GM12865 (cell line): ENCODE measurements at places on chromosomes 6 and 20.

DNA sequence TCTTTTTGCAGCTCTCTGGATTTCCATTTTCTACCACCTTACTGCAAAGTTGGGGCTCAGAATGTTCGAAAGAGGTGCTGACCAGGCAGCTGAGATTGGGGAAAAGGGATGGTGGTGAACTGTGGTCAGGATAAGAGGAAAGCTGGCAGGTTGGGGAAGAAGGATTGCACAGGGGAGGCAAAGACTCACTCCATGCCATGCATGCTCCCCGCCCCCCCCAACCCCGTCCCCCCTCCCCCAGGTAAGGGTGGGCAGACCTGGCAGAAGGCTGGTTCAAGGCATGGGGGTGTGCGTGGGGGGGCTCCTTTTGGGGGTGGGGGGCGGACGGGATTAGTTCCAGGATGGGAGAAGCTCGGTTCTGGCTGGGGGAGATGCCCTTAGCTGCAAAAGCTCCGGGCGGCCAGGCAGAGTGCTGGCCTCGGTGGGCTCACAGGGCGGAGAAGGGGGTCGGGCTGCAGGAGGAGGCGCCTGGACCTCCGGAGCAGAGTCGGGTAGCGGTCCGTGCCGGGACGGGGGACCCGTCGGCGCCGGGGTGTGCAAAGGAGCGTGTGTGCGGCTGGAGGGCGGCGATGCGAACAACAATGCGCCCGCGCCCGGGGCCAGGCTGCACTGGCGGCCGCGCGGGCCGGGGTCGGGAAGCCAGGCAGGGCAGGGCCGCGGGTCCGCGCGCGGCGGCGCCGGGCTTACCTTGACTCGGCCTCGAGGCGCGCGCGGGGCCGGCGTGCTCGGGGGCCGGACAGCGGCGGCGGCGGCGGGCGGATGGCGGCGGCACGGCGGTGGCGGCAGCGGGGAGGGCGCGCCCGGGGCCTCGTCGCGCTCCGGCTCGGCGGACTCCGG is 880 bp downstream of the ADNP start:
- DNase-seq = peak; percentile 39

DNA sequence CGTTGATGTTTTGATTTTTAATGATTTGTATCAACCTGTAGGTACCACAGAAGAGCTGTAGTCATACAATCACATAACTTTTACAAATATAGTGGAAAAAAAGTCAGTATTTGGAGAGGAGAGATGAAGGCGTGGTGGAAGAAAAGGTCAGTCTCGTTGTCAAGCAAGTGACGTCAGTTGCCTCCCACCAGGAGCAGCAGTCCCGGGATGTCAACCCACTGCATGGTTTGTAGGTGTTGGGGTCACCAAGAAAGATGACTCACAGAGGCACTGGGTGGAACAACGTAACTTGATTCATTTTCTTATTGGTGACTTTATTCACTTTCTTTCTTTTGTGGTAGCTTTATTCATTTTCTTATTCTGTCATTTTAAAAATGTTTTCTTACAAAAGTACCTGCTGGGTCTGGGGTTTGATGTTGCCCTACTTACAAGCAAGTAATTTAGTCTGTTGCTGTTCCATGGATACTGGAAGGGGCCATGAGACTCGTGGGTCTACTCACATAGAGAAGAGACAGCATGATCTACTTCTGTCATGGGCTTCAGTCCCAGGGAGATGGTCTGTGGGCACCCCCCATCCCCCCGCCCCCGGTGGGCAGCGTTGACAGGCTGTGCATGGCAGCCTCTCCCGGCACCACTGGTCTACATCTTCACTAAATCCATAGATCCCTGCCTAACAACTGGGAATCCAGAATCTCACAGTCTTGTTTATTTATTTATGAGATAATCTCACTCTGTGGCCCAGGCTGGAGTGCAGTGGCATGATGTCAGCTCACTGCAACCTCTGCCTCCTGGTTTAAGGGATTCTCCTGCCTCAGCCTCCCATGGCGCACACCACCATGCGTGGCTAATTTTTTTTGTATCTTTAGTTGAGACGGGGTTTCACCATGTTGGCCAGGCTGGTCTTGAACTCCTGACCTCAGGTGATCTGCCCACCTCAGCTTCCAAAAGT is 36.4 kb upstream of the SYNJ2 start:
- DNase-seq = no peak

- DNase-seq = no peak
Observed at GRCh38 chr6:134911547-134911946, 38.4 kb downstream of the ALDH8A1 start.

- DNase-seq = no peak
Observed at GRCh38 chr6:131492932-131493573, 80.0 kb upstream of the ARG1 start.

GRCh38 chr6:79941489-79942151 is 5.7 kb downstream of the ELOVL4 start:
- DNase-seq = no peak
